Activated CD4-positive, alpha-beta T cell treated with anti-CD3 and anti-CD28 coated beads, Interleukin-2, amount 10 ng/mL, durations not matched to agents 24 days and 14 days (primary cell): ENCODE measurements at places on chromosomes 1 and 21. TPM values are rescaled to one million over a fixed set of nuclear protein-coding genes. Genes with fewer than 3 reads are reported as not detected.

GRCh38 chr1:151047591-151047924 is at the start of gene C1orf56:
Gene C1orf56 (plus strand): TSS chr1:151047751. CDS start chr1:151047848, 97 bp downstream.
- peak; percentile 88 for DNase-seq

GRCh38 chr1:56435434-56436262 is 143.7 kb downstream of the PLPP3 start:
- no peak for DNase-seq

DNA sequence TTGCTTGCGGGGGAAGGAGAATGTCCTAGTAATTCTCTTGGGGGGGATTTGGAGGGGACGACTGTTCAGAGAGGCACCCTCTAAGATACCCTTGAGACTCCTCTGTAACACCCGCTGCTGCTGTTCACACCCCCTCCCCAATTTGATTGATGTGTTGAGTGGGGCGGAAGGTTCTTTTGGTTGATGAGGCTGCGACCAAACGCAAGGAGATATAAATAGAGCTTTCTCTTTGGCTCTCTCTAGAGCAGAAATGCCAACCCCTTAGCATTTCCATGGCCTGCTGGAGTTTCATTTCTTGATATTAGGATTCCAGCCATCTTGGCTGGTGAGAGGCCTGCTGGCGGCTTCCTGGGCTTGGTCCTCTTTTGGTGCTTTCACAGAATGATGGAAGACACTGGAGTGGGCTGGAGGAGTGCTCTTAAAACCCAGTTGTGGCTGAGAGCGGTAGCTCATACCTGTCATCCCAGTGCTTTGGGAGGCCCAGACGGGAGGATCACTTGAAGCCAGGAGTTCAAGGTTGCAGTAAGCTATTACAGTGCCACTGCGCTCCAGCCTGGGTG is 2.0 kb downstream of the PIK3CD start:
- peak; percentile 79 for DNase-seq

RPS27 gene
- total RNA-seq, result 1,207 and 1,242 TPM in 2 replicates

GRCh38 chr1:39102537-39103327 is 76.6 kb downstream of the NDUFS5 start:
- peak; percentile 80 for DNase-seq

PRRX1 gene
- total RNA-seq, result not detected in 2 replicates

DNA sequence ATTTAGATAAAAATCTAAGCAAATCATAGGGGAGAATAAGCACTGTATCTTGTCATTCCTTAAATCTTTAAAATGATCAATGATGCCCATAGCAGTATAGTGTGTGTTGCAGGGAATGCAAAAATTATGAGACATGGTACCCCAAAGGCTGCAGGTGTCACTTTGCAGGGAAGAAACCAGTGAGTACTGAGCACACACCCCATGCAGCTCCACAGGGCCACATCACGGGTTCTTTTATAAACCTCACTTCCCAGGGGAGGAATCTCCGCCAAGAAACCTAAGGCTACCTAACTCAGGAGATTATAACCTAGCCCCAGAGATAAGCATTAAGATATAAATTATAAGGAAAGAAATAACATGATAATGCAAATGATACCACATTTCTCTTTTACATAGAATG is 115.6 kb downstream of the APP start:
- DNase-seq, result no peak

DNA sequence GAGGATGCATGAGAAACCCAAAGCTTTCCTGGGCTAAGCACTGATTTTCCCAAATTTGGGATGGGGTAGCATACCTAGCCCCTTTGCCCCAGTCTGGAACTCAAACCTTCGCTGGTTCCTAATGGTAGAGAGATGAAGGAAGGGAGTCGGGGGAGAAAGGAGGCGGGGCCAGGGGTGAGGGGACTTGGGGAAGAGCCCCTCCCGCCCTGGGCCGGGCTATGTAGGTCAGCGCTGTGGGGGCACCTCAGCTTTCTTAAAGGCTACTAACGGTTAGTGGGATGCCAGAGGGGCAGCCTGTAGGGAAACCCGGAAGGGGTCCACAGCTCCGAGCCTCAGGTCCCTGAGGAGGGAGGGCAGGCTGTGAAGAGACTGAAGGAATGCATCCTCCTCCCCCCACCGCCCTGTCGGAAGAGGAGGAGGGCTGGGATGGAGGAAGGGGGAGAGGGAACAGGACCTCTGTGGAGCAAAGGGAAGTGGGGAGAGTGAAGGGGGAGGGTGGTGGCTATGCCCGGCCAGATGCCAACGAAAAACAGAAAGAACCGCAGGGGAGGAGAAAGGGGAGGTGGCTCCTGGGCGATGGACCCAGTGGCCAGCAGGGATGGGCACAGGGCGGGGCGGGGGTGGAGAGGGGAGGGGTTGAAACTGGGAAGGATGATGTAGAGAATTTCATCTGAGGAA is 1.3 kb downstream of the CADM3 start:
- DNase-seq, result no peak

GRCh38 chr21:31143036-31143435 is 104.8 kb upstream of the KRTAP19-8 start:
- no peak for DNase-seq

WDR3 gene
- 79.8 and 81.7 TPM in 2 replicates for total RNA-seq

DNA sequence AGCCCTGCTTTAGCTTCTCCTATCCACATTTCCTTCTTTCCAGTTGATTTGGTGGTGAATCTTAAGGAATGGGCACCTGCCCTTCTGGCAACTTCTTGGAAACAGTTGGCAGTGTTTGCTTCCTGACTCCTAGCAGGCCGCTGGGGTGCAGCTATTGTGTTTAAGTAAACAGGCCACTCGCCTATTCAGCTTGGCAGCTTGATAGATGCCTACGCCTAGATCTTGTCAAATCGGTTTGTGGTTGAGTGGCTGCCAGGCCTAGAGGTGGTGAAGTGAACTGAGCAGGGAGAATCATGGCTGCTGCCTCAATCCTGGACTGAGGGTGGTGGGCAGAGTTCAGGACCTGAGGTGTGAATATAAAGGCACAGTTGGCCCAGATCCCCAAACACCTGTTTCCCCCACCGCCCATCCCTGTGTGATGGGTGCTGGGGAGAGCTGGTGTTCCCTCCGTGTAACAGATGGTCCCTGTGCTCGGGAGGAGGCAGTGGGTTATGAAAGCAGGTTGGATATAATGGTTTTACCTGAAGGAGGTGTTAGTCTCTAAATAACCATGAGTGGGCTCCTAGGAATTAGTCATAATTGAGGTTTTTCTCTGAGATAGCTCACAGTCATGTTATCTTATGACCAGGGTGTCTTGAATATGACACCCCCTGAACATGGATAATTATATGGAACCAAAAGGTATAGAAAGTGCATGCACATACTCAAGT is 940 bp upstream of the PLA2G2C start:
- DNase-seq, result peak; percentile 72

DNA sequence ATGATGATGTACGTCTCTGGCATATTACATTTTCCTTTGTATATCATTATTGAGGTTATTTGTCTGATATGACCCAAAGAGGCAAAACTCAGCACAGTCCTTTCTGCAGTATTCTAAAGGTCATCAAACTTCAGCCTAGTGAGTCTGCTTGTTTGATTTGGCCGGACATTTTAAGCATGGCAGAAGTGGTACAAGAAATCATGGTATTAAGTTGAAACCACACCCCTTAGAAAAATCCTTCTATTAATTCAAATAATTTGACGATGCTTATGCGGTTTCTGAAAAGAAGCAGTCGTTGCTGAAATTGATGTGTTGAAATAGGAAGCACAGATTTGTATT is 5.1 kb downstream of the ETS2 start:
- no peak for DNase-seq

GRCh38 chr1:33181921-33182341 is at the start of gene TRIM62:
Gene TRIM62 (minus strand): TSS chr1:33182043. CDS start chr1:33181432, 611 bp downstream.
- peak; percentile 94 for DNase-seq

- no peak for DNase-seq
These were observed 26.3 kb downstream of the FRRS1 start for GRCh38 chr1:99740141-99740540.
